ENCODE measurements at places on chromosomes 5 and 9. TPM values are rescaled to one million over a fixed set of nuclear protein-coding genes. Genes with fewer than 3 reads are reported as not detected.

- no peak for DNase-seq
- H3K36me3 ChIP-seq = no peaks in the 10 kb centered on the region
- no peaks in the 10 kb centered on the region for H3K4me1 ChIP-seq
- H3K27ac ChIP-seq = no peak overlapping the region
Measured at GRCh38 chr5:161094411-161094810, 242.4 kb upstream of the ATP10B start.

GRCh38 chr9:128505414-128505765 lies 871 bp downstream of the GLE1 start:
- H3K36me3 ChIP-seq = peaks cover 11% of the 10 kb centered on the region
- no peak overlapping the region for H3K27ac ChIP-seq
- DNase-seq = no peak
- no peaks in the 10 kb centered on the region for H3K4me1 ChIP-seq

DNA sequence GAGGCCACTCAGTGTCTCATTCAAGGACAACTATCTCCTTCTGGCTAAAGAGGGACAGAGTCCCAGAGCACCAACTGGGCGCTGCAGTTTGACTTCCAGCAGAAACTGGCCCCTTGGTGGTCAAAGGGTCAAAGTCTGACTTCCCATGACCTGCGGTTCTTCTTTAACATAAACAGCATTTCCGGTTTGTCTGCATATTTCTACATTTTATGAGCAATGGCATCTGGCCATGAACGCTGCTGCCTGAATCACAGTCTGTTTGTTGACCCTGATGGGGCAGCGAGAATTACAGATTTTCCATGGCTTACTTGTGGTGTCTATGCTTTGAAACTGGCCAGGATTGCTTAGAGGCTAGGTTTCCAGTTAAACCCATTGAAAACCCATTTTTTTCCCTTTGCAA lies 1.3 kb downstream of the TNFSF15 start:
- H3K27me3 ChIP-seq = no peaks in the 10 kb centered on the region
- no peak overlapping the region for H3K4me3 ChIP-seq
- no peak for DNase-seq
- H3K27ac ChIP-seq = no peak overlapping the region
- H3K36me3 ChIP-seq = no peaks in the 10 kb centered on the region

DNA sequence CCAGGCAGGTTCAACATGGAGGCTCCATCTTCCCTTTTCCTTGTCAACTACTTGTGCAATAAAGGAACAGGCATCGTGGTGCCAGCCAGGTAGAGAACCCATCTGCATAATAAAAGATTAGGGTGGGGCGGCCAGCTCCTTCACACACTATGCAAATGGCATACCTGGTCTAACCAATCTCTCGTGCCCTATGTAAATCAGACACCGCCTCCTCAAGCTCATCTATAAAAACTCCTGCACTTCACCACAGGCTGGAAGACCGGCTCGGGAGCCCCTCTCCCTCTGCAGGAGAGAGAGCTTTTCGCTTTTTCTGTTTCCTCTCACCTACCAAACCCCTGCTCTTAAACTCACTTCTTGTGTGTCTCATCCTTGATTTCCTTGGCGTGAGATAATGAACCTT lies 244.3 kb upstream of the PUM3 start:
- H3K4me3 ChIP-seq = no peak overlapping the region
- no peaks in the 10 kb centered on the region for H3K4me1 ChIP-seq
- H3K27me3 ChIP-seq = no peaks in the 10 kb centered on the region
- DNase-seq = no peak
- no peak overlapping the region for H3K27ac ChIP-seq
- H3K36me3 ChIP-seq = no peaks in the 10 kb centered on the region

DNA sequence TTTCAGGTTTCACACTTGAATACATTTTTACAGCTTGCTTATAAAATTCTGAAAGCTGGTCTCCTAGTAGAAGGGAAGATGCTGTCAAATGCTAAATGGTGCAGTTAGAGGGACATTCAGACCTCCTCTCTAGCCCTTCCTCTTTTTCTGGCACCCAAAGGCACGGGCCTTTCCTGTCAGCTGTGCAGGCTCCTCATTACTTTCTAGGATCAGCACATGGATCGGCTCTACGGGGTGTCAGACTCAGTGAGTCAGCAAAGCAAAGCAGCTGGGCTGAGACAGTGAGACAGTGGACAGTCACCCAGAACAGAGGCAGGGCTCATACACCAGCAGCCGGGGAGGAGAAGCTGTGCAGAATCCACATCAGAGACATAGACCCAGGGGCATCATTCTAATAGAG lies 80.0 kb upstream of the TNC start:
- no peaks in the 10 kb centered on the region for H3K27me3 ChIP-seq
- no peak overlapping the region for H3K4me3 ChIP-seq
- H3K36me3 ChIP-seq = no peaks in the 10 kb centered on the region
- no peak overlapping the region for H3K27ac ChIP-seq
- H3K4me1 ChIP-seq = no peaks in the 10 kb centered on the region

Gene PAEP
- total RNA-seq = not detected

DNA sequence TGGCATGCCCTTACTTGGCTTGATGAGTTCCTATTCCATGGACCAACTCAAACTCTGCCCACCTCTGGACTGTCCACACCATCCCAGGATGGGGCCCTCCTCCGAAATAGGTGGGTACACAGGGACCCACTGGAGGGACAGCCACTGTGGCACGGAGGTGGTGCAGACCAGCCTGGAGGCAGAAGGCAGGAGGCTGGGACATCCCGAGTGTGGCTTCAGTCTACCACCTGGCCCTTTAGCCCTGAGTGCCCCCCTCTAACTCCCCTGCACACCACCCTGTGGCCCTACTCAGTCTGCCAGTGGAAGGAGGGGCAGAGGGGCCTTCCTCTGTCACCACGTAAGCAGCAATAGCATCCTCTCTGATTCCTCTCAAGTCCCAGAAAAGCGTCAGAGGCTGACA lies 3.7 kb downstream of the IL3 start:
- H3K4me3 ChIP-seq = no peak overlapping the region
- no peaks in the 10 kb centered on the region for H3K4me1 ChIP-seq
- no peaks in the 10 kb centered on the region for H3K27me3 ChIP-seq
- H3K36me3 ChIP-seq = no peaks in the 10 kb centered on the region
- no peak for DNase-seq

DNA sequence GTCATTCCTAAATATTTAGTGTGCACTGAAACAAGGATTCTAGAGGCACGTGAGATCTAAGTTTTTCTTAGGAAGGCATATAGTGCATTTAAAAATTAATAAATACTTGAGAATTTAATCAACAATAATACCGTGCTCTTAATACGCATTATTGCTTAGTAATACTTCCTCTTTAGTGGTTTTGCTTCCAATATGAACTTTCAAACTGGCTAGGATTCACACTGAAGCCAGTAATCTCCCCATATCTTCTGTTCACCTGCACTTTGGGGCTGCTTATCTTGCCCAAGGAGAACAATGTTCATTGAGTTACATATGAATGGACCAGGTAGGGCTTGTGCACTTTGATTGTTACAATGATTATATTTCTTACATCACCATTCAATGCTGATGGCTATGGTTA lies 180.5 kb upstream of the RIOK2 start:
- H3K27me3 ChIP-seq = no peaks in the 10 kb centered on the region
- DNase-seq = no peak
- H3K4me3 ChIP-seq = no peak overlapping the region
- no peaks in the 10 kb centered on the region for H3K4me1 ChIP-seq

Gene IRX2
- not detected for total RNA-seq

Gene GARIN3
- total RNA-seq = not detected

DNA sequence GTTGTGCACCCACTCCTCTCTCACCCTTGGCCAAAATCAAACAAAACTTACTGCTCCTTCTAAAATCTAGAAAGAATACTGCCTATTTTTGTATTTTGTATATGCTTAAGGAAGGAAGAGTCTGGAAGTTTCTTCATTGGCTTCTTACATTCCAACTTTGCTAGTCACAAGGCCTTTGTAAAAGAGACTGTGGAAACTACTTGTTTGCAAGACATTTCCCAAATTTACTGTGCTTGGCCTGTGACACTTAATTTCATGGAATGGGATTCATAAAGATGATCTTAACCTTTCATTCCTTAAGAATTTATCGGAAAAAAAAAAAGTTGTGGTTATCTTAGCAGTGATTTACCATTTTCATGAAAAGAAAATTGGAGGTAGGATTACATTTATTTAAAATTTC lies 208.9 kb downstream of the VPS13A start:
- H3K36me3 ChIP-seq = peaks cover 13% of the 10 kb centered on the region
- H3K4me1 ChIP-seq = no peaks in the 10 kb centered on the region
- no peaks in the 10 kb centered on the region for H3K27me3 ChIP-seq
- no peak for DNase-seq
- H3K27ac ChIP-seq = no peak overlapping the region

DNA sequence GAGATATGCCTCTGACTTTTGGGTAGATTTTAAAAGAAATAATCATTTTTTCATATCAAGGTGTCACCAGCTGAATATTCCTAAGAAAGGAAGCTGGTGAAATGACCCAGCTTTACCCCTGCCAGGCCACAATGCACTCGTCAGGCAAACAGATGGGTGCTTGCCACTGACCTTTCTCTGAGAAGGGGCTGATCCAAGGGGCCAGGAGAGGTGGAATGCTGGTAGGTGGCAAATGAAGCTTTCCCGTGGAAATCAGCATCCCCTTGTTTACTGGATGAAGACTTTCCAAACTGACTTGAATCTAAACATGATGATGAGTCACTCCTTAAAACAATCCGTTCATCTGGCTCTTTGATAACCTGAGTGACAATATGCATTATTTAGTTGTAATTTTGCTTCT lies 44.3 kb upstream of the PLPP6 start:
- DNase-seq = no peak
- no peak overlapping the region for H3K4me3 ChIP-seq
- H3K4me1 ChIP-seq = no peaks in the 10 kb centered on the region
- no peaks in the 10 kb centered on the region for H3K36me3 ChIP-seq
- no peak overlapping the region for H3K27ac ChIP-seq
